ENCODE measurements at places on chromosomes 6 and 20.
A peak's percentile ranks its signal among the peaks of the same experiment; 100 is the strongest.

DNA sequence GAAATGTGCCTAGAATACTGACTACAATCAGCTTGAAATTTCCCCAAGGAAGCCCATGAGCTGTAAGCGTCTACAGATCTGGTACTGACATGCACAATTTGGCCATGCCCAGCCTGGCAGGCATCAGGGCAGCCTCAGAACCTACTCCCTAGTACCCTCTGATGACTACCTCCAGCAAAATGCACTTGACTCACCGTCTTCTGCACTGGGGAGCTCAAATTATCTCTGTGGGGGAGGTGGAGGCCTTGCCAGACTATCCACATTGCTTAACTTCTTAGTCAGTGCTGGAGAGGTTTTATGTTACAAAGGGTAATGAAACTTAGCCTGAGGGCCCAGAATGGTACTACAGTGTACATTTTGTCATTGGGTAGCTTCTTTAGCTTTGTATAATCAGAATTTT, 126.0 kb upstream of the ADGRF1 start:
- no peak for DNase-seq

- DNase-seq: no peak
These were observed 69.3 kb upstream of the SYNJ2 start for GRCh38 chr6:157912326-157912725.

DNA sequence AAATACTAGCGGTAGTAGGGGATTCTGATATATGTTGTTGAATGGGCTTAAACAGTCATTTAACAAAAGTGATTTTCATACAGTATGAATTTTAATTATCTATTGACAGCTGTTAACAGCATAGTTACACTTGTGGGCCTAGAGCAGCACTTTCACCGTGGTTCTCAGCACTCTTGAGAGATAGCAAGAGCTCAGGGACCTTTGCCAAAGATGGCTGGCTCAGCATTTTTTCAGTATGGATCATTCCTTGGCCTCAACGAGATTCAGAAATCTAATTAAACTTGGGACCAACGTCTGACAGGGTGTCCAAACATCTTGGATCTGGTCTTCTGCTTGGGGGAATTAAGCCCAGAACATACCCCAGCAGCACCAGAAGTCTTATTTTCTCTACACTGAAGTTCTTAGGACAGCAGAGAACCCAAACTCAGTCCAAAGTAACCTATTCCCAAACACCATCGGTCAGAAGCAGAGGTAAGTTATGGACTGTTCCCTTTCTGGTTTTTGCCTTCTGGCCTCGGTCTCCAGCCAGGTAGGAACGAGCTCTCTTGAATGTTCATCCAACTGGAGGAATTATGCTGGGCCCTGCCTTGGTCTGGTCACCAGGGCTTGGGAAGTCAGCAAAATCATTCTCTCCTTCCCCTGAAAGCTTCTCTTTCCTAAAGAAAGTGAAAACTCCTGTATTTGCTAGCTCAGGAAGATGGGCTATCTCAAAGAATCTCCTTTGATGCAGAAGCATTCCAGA, 25.7 kb downstream of the PRPH2 start:
- no peak for DNase-seq

- DNase-seq: no peak
These were observed 963 bp downstream of the FOXF2 start for GRCh38 chr6:1390133-1390945.

DNA sequence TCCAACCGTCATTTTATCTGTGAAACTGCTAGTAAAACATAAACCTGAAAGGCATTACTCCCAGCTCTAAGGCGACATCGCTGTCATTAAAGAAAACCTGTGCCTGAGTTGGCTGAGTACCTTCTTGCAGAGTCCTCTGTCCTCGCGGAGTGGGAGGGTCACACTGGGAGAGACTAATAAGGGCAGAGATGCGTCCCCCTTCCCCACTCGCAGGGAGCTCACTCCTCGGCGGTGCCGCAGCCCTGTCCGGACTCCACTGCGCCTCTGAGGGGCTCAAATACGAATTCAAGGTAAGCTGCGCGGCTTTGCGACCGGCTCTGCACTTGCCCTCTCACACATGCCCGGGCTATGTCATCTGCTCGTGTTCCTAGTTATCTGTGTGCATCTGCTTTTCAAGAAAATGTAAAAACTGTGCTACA, at the start of gene COL19A1:
TSS of gene COL19A1 (plus strand) at position 206 of the 419 bp plus-strand sequence. CDS start 13,012 bp downstream, outside the sequence.
- no peak for DNase-seq

DNA sequence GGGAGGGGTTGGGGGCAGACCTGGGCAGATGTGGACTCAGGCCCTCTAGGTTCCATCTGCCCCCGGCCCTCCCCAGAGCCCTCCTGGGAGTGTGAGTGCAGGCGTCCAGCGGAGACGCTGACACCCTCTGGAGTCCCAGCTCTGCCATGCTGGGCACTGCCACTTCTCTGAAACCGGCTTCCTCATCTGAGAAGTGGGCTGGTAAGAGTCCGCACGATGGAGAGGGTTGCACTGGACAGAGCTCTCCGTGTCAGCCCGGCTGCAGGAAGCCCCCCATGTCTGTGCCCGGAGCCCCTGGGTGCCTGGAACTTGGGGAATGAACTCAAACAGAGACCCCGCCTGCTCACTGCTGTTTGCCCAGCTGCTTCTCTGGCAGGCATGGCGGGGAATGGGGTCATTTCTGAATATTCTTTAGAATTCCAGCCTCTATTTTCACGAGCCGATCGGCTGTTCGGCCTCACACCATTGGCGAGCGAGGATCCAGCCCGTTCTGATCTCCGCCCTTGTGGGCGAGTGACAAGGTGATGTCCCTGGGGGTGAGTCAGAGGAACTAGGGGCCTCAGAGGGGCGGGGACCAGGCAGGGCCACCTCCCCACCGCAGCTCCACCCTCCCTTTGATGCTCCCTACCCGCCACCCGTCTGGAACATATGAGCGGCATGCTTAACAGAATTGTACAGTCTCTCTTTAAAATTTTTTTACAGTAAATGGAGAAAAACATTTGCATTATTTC, 47.8 kb upstream of the GATA5 start:
- DNase-seq: peak; percentile 59

- no peak for DNase-seq
These were observed 33.7 kb downstream of the CAP2 start for GRCh38 chr6:17427062-17427461.

DNA sequence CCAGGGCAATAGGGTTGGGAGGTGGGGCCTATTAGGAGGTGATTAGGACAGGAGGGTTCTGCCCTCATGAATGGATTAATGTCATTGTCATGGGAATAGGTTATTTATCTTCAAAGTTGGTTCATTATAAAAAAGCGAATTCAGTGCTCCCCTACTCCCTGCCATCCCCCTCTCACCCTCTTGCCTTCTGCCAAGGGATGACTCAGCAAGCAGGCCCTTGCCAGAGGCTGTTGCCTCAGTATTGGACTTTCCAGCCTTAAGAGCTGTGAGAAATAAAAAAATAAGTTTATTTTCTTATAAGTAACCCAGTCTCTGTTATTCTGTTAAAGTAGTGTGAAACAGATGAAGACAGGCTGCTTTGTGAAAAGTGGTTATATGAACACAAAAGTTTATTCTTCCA, 381.1 kb upstream of the ZFP64 start:
- DNase-seq: no peak

- DNase-seq: no peak
These were observed 66.1 kb downstream of the B4GALT5 start for GRCh38 chr20:49647550-49647949.

- DNase-seq: no peak
These were observed 130.3 kb downstream of the OPRM1 start for GRCh38 chr6:154169193-154169847.

DNA sequence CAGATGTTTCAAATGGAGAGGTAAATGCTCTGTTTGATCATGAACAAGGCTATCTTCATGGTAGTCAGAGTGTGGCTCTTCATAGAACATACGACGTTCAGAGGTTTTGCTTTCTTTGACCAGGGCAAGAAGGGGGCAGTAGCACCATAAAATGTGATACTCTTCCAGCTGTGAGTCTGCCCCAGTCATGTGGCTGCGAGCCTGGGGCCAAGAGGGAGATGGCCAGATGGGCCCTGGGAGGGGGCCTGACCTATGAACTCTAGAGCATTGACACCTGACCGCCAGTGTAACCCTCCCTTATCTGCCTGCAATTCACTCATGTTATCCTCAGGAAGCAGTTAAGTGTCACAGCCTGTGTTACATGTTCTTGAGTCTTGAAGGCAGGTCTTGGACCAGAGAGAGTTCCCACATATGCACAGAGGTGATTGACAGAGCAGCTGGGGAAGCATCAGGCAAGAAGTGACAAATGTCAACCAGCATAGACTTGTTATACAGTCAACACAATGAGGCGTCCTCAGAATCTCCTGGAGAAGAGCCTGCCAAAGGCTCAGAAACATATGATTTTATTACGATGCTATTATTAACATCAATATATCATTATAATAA, 55.0 kb downstream of the SCML4 start:
- no peak for DNase-seq

DNA sequence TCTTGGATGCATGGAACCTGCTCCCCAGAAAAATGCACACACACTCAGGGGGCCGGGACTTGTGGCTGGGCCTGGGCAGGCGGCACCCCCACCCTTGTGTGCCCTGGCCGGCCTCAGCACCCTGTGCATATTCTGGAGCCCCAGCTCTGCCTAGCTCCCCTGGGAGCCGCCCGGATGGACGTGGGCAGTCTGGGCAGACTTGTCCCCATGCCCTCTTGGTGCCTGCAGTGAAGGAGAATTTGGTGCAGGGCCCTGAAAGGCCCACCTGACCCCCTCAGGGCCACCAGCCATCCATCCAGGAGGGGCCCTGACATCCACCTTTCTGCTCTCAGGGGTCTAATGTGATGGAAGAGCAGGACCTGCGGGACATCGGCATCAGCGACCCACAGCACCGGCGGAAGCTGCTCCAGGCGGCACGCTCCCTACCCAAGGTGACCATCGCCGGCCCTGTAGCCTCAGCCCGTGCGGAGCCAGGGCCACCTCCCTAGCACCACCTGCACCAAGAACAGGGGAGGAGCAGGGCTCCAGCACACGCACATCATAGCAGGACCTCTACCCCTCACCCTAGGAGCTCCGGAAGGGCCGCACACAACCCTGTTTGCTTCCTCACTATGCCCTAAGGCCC, 62.8 kb downstream of the TCP11 start:
- DNase-seq: no peak

DNA sequence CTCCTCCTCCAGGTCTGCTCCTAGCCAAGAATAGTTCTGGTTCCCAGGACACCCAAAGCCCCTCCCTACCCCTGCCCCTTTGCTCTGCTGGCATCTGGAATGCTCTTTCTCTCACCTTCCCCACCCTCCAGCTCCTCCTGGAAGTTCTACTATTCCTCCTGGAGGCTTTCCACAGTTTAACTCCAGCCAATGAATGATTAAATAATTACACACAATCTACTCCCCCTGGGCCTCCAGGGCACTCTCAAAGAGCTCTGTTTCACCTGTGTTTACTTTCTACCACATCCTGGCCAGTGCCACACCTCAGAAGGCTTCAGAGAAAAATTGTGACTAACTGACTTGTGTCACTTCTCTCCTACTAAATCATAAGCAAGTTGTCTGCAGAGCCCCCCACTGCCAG, 36.2 kb downstream of the GCM1 start:
- no peak for DNase-seq

DNA sequence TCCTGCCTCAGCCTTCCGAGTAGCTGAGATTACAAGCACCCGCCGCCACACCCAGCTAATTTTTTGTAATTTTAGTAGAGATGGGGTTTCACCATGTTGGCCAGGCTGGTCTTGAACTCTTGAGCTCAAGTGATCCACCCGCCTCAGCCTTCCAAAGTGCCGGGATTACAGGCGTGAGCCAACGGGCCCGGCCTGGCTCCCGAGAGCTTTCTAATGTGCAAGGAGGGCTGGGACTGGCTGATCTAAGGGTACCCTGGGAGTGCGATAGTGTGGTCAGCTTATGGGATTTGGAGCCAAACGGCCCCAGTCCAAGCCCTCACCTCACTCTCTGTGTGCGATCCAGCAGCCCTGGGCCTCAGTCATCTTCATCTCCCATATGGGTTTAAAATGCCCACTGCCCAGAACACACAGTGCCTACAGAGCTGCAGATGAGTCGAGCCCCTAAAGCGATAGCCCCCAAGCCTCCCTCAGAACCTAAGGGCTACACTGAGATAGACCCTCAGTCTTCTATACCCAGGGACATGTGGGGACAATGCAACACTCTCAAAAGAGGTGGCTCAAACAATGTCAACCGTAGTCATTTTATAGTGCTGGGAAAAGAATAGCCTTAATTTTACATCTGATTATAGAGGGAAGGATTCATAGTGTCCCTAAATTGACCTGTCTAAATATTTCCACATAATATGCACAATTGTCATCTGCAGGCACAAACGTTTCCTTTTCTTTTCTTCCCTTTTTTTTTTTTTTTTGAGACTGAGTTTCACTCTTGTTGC, 50.1 kb downstream of the SSR1 start:
- no peak for DNase-seq

DNA sequence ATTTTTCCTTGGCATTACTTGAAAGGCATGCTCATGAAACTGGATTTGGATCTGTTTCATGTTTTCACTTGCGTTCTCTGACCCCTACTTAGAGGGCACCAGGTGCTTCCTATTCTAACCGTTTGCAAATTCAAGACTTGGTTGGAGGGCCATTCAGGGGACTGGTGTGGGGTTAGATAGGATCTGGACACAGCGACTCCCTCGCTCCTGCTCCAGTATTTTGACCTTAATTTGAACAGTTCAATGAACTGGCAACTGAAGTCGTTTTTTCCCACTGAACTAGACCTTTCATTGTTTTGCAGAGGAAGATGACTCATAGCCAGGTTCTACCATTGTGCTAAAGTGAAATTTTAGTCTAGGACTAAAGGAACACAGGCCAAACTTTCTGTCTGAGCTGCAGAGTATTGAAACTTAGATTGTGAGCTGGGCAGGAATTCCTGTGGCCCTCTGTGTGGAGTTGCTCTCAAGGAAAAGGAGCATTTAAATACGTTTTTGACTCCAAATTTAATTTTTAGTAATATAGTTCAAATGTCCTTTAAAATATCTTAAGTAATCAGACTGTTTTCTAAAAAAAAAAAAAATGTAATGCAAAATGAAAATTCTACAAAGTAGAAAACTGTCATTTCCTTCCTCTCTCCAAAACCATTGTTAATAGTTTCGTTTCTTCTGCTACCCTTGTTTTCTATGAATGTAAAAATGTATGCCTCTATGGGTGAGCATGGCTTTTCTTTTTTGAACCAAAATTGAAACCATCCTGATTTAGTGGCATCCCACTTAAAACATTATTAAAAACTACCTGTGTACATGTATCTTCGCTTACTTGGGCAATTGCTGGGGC, 64.8 kb downstream of the UTRN start:
- peak; percentile 37 for DNase-seq

- no peak for DNase-seq
These were observed 6.6 kb downstream of the HTR1B start for GRCh38 chr6:77456531-77457248.

GRCh38 chr6:134464690-134465411, 146.9 kb upstream of the SGK1 start:
- DNase-seq: no peak

Data from Jurkat, Clone E6-1 (cell line).